ENCODE measurements at places on chromosomes 5 and 9.

DNA sequence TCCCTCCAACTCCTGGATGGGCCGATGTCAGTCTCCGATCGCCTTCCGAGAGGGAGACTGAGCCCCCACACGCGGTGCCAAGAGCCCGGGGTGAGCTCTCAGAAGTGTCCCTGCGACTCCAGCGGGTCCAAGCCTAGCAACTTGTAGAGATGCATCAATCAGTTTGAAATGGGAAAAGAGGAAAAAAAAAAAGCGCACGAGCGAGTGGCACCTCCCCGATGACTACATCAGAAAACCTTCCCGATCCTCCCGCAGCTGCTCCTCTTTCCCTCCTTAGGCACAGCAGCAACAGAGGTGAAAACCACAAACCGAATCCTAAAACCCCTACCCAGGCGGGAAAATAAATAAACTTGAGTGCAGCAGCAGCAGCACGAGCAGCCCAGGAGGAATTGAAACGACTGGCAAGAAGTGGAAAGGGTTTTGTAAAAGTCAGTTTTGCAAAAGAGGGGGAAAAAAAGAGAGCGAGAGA, 1.0 kb upstream of the EFNA5 start:
- peak; percentile 61 for DNase-seq

GRCh38 chr5:84790406-84790805, 405.7 kb upstream of the EDIL3 start:
- no peak for DNase-seq

DNA sequence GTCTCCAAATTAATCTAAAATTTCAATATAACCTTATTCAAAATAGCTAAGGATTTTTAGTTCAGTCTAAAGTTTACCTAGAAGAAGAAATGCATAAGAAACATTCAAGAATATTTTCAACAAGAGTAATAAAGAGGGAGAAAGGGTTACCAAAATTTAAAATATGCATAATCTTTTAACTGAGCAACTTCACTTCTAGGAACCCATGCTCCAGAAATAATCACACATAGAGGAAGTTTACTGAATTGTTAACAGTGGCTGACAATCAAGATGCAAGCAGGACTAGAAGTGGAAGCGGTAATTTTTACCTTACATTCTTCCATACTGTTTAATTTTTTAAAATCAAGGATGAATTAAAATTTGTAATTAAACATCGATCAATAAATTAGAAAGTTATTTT, 1.9 kb downstream of the PJA2 start:
- no peak for DNase-seq

DNA sequence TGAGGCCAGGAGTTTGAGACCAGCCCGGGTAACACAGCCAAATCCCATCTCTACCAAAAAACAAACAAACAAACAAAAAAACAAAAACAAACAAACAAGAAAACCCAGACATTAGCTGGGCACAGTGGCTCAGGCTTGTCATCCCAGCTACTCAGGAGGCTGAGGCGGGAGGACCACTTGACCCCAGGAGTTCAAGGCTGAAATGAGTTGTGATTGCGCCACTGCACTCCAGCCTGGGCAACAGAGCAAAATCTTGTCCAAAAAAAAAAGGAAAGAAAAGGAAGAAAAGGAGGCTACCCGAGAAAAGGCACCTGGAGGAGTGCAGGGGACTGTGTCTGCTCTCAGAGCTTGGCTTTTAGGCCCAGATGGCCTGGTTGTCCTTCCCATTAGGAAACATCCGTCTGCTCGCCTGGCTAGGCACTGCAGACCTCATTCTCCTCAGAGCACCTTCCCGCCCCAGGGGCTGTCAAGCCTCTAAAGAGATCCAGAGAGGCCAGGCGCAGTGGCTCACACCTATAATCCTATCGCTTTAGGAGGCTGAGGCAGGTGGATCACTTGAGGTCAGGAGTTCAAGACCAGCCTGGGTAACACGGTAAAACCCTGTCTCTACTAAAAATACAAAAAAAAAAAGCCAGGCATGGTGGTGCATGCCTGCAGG, 185.3 kb upstream of the IER5L start:
- no peak for DNase-seq

DNA sequence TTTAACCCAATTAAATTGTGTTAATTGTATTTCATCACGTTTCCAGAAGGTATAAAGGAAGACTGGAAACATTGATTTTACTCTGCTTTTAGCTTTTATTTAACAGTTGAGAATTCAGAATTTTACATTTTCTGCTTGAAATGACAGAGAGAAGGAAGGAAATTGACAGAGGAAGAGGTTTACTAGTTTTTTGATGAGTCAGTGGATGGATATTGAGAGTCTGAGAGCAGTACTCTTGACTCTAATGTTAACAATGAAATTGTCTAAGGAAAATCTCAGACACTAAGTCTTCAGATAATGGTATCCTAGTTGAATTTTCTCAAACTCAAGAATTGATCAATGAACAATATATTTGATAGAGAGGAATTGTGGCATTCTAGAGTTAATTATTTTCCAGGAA, 60.6 kb downstream of the IPO11 start:
- DNase-seq: peak; percentile 21

DNA sequence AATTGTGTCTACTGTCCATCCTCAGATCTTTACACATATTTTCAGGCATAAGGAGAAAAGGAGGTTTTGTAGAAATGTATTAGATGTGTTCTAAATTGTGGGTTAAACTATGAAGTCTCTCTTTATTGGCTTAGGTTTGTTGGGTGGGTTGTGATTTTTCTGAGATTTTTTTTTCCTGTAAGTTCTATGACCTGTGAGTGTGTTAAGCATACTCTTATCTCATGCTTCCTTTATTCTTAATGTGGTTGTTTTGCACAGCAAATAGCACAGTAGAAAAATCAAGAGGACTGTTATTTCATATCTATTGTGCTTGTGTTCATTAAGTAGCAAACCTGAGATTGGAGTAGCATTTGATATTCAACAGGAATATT, 23.3 kb downstream of the NR2F1 start:
- no peak for DNase-seq

- DNase-seq: no peak
Measured at GRCh38 chr9:103913899-103914298, 180.2 kb upstream of the SMC2 start.

DNA sequence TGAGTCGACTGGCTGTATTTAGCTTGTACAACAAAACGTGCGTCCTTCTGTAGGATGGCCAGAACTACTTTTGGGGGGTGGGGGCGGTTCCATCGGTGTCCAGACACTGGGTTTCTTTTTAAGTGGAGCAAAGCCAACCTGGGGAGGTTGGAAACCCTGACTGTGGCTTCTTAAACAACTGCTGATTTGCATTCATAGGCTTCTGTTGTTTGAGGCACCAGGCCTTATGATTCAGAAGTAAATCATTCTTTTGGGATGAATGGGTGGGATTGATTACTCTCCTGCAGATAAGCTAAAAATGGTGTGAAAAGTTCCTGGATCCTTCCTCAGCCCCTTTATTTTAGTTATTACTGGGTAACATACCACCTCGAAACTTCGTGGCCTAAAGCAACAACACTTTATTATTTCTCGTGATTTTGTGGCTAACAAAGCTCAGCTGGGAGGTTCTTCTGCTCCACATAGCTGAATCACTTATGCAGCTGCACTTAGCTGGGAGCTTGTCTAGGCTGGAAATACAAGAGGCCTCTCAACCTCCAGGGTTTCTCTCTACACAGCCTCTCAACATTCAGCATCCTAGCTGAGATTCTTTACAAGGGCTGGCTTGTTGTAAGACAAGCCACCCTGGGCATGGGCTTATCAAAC, 12.2 kb upstream of the SMIM32 start:
- no peak for DNase-seq

GRCh38 chr9:107684224-107684623, 194.7 kb upstream of the KLF4 start:
- DNase-seq: peak; percentile 64

- no peak for DNase-seq
Measured at GRCh38 chr5:65895891-65896290, 30.5 kb upstream of the ERBIN start.

DNA sequence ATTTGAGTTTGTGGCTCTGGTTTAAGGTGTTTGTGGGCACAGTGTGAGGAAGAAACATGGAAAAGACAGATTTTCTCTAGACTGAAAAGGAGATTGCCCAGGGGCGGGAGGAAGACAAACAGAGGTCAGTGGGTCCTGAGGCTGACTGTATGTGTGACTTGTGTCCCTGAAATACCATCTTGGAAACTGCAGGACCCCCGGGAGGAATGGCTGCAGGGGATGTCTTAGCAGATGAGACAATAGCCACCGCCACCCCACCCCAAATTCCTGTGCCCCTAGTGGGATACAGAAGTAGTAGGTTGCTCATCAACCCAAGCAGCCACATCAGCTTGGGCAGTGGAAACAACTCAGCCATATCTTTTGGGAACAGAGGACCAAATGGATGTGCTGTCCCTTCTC, 1.7 kb upstream of the PSAT1 start:
- DNase-seq: no peak

DNA sequence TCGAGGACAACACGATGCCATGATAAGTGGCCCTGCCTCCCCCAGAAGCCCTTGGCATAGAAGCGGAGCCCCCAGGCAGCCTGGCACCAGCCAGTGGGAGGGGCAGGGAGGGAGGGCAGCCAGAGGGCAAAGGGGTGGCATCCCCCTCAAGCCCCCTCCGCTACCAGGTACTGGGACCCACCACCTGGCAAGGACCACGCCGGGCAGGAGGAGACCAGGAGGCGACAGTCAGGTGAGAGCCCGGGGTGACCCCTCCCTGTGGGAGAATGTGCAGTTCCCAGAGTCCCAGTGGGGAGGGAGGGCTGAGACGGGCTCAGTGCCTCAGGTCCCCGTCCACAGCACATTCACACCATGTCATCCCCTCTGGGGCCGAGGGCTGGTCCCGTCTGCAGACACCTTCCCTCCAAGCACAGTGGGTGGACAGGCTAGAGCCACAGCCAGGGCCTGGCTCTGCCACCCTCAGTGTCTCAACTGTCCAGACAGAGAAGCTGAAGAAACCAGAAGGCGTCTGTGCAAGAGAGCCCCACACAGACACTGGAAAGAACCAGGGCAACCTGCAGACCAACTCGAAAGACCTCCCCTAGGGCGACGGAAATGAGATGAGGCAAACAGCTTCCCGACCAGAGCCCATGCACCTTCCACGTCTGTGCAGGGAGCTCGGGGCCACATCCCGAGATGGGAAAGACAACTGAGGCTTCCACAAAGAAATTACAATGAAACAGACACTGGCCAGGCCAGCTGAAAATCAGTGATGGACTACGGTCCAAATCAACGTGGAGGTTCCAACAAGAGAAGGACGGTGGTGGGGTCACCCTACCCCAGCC, 11.1 kb downstream of the BRD3 start:
- DNase-seq: no peak

GRCh38 chr9:87239312-87239711, 258.4 kb upstream of the DAPK1 start:
- no peak for DNase-seq

GRCh38 chr5:554284-554988, 30.2 kb upstream of the SLC9A3 start:
- DNase-seq: no peak

GRCh38 chr5:115507681-115508080, 36.9 kb downstream of the FEM1C start:
- DNase-seq: peak; percentile 57

DNA sequence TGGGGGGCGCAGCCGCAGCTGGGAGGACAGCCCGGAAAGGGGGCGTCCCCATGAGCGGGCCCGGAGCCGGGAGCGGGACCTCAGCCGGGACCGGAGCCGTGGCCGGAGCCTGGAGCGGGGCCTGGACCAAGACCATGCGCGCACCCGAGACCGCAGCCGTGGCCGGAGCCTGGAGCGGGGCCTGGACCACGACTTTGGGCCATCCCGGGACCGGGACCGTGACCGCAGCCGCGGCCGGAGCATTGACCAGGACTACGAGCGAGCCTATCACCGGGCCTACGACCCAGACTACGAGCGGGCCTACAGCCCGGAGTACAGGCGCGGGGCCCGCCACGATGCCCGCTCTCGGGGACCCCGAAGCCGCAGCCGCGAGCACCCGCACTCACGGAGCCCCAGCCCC, 47.0 kb downstream of the TJP2 start:
- no peak for DNase-seq

DNA sequence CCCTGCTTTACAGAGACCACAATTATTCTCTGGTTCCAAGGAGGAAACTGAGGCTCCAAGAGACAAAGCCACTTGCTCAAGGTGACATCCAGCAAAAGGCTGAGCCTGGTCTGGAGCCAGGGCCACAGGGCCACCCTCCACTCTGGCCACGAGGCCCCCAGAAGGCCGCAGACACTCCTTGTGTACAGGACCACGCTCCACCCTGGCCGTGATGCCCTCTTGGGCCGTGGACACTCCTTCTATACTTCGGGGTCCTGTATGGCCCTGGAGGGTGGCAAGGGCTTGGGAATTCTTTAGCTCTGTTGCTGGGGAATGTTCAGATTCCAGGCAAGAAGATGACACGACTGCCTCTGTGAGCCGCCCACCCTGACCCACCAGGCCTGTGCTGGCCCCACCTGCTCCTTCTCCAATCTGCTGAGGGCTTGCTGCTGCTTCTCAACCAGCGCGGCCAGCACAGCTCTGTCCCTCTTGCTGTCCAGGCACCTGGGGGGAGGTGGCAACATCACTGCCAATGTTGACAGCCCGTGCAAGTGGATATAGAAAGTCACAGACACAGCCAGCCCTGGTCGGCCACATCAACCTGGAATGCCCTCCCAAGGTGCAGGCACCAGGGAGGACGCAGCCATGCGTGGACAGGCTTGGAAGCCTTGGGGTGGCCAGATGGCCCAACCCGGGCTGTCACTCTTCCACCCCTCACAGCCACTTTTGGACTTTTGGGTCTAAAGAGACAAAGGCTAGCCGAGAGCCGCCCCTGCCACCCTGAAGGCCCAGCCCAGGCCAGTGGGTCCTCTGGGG, 20.1 kb upstream of the QSOX2 start:
- DNase-seq: no peak

DNA sequence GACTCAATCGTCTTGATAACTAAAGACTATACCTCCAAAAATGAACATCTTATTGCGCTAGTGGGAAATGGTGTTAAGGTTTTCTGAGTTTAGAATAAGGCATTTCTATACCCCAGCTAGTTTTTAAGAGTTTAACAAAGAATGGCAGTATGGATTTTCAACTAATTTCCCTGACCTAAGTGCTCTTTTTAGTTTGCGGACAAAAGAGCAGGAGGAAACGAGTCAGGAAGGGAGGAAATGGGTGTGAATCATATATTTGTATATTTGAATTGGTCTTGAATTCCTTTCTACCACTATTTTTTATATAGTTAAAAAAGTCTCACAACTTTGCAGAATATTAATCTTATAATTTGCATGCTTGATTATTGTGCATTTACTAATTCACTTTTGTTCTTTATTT, 516.3 kb upstream of the ZNF608 start:
- no peak for DNase-seq
